ENCODE measurements at places on chromosomes 12 and 14.

- DNase-seq = no peak
Measured at GRCh38 chr14:66543996-66544395, 36.0 kb downstream of the GPHN start.

- no peak for DNase-seq
Measured at GRCh38 chr14:72443991-72444441, 449.9 kb downstream of the DPF3 start.

DNA sequence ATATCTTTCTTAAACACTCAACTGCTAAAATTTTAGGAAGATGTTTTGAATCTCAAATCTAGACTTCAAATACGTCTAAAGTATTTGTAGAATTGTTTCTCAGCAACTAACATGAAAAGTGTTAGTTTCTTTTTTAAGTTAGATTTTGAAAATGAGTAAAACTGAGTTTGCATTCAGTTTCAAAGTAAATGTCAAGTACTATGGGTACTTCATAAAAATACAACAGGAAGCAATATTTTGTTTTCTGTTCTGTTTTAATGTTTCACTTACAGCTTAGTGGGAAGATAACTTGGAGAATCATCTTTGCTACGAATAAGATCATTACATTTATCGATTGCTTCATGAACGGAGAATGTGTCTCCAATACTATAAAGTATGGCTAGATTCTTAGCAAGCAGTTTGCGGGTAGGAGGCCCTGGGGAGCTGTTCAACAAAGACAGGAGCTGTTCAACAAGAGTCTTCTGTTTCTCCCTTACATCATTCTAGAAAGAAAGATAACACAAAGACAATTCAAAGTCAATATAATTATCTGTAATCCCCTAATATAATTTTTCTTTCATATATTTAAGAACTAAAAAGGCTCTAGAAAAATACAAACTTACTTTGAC lies 20.2 kb downstream of the HEATR5A start:
- no peak for DNase-seq

- DNase-seq = no peak
Measured at GRCh38 chr12:68392376-68392775, 60.2 kb upstream of the MDM1 start.

GRCh38 chr14:104794631-104794992 lies 936 bp downstream of the AKT1 start:
- peak; percentile 67 for DNase-seq

DNA sequence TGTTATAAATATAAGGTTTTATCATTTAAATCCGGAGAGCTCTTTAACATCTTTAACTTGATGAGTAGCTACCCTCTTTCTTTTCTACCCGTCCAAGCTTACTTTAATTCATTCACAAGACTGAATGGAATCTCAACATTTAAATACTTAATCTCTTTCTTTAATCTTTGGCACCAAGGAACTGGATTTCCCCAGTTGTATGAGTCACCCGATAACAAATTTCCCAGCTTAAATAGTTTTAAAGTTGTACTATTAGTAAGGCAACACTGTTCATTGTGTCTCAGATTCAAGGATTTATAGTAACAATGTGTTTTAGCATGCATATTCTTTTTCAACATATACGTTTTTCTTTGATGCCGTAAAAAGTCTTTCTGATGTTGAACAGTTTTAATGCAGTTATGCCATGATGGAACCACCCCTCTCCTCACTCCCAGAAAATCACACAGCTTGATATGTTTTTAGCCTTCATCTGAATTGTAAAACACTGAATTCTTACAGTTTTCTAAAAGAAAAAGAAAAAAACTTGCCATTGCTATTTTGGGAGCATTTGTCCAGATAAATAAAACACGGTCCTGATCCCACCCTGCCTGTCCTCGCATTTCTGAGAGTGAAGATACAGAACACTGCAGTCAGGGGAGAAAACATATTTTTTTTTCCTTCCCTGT lies 16.0 kb upstream of the LRP6 start:
- no peak for DNase-seq

DNA sequence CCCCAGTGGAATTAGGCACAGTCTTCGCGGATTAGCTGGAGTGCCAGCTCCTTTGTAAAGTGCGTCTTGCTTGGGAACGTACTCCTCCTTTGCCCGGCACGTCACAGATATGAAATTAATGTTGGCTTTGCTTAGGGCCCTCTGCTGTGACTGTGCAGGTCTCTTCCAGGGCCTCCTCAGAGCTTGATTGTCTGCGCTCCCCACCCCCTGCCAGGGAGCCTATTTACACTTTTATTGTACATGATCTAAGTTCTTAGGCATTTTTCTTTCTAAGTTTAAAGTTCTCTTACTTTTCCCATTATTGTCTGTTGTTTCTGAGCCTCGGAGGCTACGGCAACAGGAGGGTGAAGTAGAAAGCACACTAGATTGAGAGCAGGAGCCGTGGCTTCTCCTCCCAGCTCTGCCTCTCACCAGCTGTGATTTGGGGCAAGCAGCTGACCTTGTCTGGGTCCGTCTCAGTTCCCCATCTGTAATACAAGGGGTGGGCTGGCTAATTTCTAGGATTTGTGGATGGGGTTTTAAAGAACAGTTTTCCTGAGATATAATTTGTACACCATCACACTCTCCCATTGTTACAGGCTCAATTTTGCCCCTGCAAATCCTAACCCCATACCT lies 81.8 kb downstream of the TSPAN9 start:
- no peak for DNase-seq

DNA sequence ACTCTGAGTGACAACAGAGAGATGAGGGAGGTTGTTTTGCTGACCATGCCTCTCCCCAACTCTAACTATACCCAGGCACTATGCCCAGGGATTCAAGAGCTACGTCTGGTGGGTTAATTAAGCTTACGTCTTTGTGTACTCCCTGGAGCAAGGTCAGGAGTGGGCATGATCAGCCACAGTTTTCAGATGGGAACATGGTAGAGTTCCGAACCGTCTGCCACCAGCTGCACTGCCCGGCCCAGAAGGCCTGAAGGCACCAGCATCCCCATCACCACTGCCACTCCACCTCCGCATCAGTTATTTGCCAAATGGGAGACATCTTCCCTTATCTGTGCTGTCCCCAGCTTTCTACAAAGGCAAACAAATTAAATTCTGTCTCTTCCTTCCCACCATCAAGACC lies 11.1 kb upstream of the GPX2 start:
- DNase-seq = no peak

GRCh38 chr12:19572920-19573558 lies 133.7 kb downstream of the AEBP2 start:
- DNase-seq = peak; percentile 59

- DNase-seq = peak; percentile 76
Measured at GRCh38 chr12:108884116-108885012, 4.5 kb downstream of the DAO start.

DNA sequence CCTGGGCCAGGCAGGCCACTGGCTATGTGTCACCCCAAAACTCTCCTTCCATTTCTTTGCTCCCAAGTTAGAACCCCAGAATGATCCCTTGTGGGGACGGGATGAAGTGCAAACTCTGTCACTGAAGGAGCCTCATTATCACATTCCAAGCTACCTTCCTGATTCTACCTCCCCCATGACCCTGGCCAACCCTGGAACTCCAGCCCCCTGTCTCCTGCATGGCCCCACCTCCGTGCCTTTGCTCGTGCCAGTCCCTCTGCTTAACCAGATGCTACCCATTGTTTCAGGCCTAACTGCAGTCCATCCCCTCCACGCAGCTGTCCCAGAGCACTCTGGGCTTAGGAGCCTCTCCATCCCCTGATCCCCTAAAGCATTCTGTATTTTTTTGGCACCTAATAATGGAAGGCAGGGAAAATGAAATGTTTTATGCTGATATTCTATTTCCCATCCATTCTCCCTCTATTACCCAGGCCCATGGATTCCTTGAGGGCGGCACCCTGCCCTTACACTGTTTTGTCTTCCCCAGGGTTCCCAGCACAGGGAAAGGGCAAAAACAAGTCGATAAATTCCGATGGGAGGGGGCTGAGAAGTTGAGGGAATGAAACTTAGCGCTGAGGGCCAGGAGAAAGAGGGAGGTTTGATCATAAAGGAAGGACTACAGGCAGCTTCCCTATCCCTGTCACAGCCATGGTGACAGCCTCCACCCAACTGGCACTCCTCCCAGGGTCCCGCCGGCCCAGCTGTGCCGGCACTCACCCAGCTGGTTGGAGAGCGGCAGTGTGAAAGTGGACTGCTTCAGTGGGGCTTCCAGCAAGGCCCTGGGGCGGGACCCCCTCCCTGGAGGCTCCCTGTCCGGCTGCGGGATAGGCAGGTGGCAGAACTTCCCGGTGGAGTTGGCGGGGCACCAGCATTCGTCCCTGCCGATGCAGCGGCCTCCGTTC lies 58.1 kb downstream of the ISCA2 start:
- DNase-seq = no peak

DNA sequence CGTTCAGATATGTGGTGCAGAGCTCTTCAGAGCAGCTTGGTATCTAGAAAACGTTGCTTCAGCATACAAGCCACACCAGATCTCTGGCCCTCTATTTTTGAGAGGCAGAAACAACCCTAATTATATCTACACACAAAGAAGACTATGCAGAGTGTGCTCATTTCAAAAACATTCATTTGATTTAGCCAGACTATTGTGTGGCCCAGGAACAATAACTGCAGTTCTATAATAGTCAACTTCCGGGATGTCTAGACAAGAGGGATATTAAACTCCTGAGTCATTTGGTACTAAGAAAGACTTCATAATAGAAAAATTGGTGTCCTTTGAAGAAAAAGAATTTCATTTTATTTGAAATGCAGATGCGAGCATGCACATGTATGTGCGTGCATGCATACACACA lies 153.8 kb downstream of the PELI2 start:
- no peak for DNase-seq

- no peak for DNase-seq
Measured at GRCh38 chr14:42804141-42804540, 1197.5 kb downstream of the LRFN5 start.

- no peak for DNase-seq
Measured at GRCh38 chr12:26633591-26634210, 199.3 kb downstream of the ITPR2 start.

GRCh38 chr14:72523424-72524294 lies 370.2 kb downstream of the DPF3 start:
- DNase-seq = no peak

- DNase-seq = no peak
Measured at GRCh38 chr12:45324391-45324790, 108.5 kb downstream of the ANO6 start.

GRCh38 chr14:42854061-42854460 lies 1247.4 kb downstream of the LRFN5 start:
- no peak for DNase-seq

DNA sequence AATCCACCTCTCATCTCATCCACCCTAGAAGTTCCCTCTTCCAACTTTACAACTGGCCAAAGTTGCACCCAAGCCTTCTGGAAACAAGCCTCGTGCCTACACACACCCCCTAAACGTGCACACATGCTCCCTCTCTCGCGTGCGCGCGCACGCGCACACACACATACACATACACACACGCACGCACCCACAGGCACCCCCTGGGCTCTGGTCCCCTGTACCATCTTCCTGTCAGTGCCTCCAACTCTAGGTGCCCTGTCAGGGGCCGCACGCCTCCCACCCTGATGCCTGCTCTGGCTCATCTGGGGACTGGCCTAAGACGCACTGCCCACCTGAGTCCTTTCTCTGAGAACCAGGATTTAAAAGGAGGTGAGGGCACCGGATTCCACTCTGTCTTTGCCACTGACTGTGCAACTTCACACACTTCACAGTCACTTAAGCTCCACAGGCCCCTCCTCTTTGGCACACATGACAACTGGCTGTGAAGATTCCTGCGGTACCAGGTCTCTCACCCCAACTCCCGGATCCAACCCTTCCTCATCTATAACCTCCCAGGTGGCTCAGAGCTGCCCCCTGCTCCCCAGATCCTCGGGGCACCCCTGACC lies 45.5 kb downstream of the TESC start:
- DNase-seq = no peak

DNA sequence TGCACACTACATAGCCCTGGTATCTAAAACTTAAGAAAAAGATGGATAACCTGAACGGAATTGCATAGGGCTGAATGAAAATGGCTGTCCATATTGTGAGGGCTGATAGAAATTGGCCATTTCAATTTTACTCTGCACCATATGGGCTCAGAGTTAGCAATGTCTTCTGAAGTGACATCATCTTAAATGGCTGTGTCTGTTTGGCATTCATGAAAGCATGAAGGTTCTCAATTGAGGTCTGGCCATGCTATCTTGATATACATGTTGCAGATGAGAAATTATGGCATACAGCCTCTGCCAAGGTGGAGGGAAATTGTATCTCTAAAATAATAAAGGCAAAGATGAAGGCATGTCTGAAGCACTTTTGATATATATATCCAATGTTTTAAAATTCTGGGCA lies 226.0 kb upstream of the PDE3A start:
- no peak for DNase-seq

- DNase-seq = no peak
Measured at GRCh38 chr14:104344818-104345620, 206.6 kb downstream of the KIF26A start.

- peak; percentile 79 for DNase-seq
Measured at GRCh38 chr14:77303417-77304156, 17.1 kb downstream of the POMT2 start.

GRCh38 chr14:57051633-57052032 lies 217.1 kb downstream of the EXOC5 start:
- DNase-seq = no peak

DNA sequence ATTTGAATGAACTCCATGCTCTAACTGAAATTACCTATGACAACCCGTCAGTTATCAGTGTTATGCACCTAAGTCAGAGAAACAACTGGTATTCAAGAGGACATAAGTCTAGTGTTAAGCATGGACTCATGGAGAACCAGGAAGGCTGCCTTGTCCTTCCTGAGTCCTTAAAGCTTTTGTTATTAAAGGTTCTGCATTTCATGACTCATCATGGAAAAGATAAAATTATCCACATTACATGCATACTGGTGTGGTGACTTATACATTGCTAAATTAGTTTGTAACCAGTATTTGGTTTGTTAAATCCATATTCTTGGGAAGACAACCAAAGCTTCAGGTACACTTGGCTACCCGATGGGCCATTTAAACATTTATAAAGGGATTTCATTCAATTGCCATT lies 6.5 kb upstream of the OR4E1 start:
- no peak for DNase-seq

GRCh38 chr12:94207849-94208621 lies 59.7 kb downstream of the PLXNC1 start:
- peak; percentile 90 for DNase-seq

DNA sequence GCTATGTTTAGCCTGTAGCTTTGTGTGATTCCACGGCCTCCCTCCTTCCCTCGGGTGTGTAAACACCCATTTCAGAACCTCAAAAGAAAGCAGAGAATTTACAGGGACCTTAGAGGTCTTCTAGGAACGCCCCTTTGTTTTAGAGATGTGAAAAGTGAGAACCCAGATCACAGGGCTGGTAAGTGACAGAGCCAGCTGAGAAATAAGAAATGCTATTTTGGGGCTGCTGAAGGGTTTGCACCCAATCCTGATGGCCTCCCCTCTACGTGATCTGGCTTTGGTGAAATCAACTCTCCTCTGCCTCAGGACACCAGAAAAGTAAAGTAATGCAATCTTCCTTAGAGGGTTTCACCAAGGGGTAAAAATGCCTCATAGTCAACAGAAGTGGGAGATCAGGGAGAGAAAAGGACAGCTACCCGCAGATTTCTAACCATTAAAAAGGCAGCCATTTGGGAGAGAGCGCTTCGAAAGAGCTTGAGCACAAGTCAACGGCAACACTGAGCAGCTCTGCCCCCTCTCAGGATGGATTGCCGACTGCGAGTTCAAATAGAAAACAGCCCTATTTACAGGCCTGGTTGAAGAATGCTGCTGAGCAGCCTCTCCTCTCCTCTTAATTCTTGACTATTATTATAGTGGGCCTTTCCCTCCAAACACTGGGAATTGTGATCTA lies 78.5 kb upstream of the RASSF3 start:
- DNase-seq = no peak

GRCh38 chr14:59313144-59313651 lies 124.7 kb downstream of the DAAM1 start:
- DNase-seq = no peak

All from erythroblast (primary cell).